ENCODE measurements at places on chromosomes 4 and X.
A peak's percentile ranks its signal among the peaks of the same experiment; 100 is the strongest.

GRCh38 chrX:131264665-131265064, 24.4 kb downstream of the IGSF1 start:
- DNase-seq, result no peak

GRCh38 chrX:20500949-20501348, 234.2 kb upstream of the RPS6KA3 start:
- DNase-seq, result no peak

DNA sequence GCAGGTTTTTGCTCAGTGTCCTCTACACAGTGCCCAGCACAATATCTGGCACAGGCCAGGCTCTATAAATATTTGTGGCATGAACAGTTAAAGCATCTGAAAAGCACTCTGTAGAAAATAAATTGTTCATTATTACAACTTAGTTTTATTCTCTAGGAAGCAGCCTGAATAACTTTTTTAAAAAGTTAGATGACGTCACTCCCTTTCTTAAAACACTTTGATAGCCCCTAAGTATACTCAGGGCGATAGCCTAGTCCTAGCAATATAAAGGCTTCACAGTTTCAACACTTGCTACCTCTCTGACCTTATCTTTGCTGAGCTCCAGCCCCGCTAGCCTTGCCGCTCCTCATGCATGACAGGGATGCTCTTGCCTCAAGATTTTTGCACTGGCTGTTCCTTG, 80.6 kb downstream of the GPM6A start:
- no peak for DNase-seq

- no peak for DNase-seq
Observed at GRCh38 chrX:115632455-115632854, 71.5 kb downstream of the PLS3 start.

DNA sequence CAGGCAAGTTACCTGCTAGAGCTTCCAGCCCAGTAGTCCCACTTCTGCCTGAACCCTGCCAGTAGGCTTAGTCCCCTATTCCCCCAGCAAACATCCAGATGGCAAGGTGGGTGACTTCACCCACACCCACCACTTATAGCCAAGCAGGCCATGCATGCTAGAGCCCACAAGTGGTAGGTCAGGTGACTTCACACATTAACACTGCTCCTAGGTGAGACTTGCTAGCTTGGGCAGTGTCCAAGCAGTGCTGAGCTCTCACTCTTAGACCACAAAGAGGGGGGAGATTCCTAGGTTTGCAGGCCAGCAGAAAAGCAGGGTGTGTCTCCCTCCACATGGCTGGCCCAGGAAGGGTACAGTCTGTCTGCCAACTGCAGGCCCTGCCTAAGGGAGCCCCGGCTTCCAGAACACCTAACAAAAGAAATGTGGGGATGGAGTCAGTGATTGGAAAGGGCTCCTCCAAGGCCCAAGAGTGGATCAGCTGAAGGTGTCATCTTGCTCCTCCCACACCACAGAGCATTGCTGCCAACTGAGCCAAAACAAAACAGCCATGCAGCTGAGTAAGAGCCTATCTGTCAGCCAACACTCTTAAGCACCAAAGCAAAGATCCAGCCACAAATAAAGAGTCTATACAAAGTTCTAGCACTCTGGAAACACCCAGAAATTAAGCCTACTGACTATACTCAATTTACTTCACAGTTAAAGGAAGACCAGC, 158.1 kb upstream of the USP38 start:
- DNase-seq, result no peak

- DNase-seq, result no peak
Observed at GRCh38 chrX:110803506-110803905, 7.9 kb upstream of the CHRDL1 start.

- DNase-seq, result no peak
Observed at GRCh38 chr4:112279882-112280315, 5.8 kb downstream of the TIFA start.

GRCh38 chr4:88341227-88342192, 37.1 kb upstream of the HERC6 start:
- DNase-seq, result no peak

- no peak for DNase-seq
Observed at GRCh38 chrX:115912372-115912897, 258.1 kb upstream of the AGTR2 start.

DNA sequence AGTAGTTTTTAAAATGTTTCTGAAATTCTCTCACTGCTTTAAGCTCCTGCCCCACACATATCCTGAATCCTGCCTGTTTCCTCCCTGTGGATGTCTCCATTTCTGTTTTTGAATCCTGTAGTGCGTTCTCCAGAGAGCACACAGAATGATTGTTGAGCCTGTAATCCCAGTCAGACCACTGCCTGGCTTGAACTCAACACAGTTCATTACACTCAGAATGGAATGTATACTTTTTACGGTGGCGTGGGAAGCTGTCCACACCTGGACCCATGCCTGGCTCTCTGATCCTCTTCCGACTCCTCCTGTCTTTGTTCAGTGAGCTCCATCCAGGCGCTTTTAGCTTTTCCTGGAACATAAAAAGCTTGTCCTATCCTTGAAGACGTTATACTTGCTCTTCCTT, 1217.0 kb upstream of the PRKX start:
- DNase-seq, result no peak

- DNase-seq, result no peak
Observed at GRCh38 chrX:37578045-37578444, 6.6 kb downstream of the LANCL3 start.

DNA sequence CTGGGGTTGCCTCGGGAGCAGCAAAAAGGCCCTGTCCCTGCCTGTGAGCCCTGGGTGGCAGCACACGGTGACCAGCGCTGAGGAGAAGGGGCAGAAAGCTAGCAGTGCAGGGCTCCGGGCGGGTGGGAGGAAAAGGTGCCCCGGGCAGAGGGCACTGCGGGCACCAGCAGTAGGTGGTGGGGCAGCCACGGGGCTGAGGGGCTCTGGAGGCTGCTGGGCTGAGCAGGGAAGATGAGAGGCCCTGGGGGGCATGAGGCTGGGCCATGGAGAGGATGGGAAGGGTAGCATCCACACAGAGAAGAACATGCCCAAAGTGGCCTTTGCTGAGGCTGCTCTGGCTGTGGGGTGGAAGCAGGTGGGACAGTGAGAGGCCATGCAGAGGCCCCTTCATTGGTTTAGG, 67.5 kb upstream of the NKX1-1 start:
- no peak for DNase-seq

DNA sequence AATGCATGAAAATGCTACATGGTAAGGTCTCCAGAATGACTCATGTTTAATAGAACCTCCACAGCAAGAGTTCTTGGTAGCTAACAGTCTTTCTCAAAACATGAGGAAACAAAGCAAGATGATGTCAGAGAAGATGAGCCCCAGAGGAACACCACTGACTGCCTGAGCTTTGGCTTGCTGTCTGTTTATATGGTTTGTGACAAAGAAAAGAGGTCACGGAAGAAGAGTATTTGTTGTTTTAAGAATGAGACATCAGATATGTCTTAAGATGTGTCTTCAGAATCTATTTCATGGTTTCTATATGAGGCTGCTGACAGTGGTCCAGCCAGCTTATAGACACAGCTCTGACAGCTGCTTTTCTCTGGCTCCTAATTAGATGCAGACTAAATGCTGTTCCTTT, 18.8 kb upstream of the AREG start:
- no peak for DNase-seq

DNA sequence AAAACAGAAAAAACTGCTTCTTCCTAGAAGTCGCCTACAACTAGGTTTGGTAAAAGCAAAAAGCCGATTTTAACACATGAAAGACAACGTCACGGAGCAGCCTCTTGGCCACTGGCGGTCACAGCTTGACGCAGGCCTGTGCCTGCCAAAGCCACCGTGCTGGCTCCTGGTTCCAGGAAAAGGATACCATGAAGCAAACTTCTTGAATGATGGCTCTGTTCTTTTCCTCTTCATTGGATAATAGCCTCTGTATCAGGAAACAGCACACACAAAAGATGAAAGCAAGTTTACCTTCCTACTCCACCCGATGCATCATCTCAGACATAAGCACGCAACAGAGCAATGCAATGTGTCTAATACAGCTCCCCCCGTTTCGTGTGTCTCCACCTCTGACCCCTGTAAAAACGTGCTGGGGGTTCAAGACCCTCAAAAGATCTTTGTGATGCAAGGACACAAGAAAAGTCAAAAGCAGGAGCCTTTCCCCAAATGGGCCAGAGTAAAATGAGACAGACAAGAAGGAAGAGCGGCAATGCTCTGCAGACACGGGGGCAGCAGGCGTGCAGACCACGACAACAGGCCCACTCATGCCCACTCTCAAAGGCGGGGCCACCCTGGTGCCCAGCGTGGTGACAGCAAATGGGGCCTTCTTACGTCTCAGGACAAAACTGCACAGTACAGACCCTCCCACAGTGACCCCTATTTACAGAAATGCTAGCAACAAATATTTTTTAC, 19.4 kb downstream of the GAK start:
- no peak for DNase-seq

- peak; percentile 50 for DNase-seq
Observed at GRCh38 chrX:65821721-65822496, 154.5 kb downstream of the MSN start.

- DNase-seq, result no peak
Observed at GRCh38 chrX:110415440-110416170, 57.0 kb downstream of the RTL9 start.

- no peak for DNase-seq
Observed at GRCh38 chrX:42220083-42220482, 296.7 kb upstream of the CASK start.

DNA sequence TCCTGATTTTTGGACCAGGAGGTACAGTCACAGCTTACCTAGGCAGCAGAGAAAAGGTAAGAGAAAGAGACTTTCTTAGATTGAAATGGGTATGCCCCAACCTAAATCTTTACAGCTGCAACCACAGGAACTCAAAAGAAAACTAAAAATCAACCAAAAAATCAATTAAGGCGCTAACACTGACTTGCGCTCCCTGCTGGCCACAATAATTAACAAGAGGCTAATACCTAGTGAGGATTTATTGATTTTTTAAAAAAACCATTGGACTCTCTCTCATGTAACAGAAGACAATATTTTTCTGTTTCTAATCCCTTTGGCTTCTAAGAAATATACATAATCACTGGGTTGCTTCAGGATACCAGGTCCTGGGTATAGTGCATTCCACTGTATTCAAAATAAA, 153.9 kb upstream of the TENM3 start:
- no peak for DNase-seq

GRCh38 chr4:145934434-145935047, 4.1 kb downstream of the ZNF827 start:
- no peak for DNase-seq

- DNase-seq, result no peak
Observed at GRCh38 chr4:70754990-70755688, 33.4 kb downstream of the RUFY3 start.

All from activated CD4-positive, alpha-beta memory T cell treated with anti-CD3 and anti-CD28 coated beads for 36 hours (primary cell).